ENCODE measurements at places on chromosomes 3 and 15.

- no peak for DNase-seq
Measured at GRCh38 chr15:39299486-39300267, 281.2 kb upstream of the THBS1 start.

DNA sequence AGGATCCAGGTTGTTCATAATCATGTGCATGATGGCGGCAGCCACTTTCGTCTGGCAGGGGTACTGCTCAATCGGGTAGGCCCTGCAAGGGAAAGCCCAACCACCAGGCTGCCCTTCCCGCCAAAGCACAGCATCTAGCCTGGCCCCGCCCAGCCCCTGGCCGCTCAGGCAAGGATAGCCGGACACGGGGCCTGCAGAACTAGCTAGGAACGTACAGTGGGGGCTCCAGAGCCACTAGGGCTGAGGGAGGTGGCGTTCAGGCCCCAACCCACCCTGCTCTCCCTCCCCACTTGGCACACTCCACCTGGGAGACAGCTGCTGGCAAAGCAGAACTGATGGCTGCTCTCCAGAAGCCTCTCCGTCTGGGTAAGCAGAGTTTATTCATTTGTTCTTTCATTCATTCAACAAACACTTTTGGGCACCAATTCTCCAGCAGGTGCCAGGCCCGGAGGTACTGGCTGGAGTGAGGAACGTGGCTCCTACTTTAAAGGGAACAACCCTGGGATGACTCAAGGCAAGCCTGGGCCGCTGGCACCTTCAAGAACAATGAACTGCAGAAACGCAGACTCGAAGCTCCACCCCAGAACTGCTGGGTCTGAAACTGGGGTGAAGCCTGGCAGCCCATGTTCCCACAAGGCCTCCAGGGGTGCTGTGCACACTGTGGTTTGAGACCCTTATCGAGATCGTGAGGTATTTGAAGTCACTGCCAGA lies 7.8 kb downstream of the UROC1 start:
- DNase-seq: peak; percentile 29

DNA sequence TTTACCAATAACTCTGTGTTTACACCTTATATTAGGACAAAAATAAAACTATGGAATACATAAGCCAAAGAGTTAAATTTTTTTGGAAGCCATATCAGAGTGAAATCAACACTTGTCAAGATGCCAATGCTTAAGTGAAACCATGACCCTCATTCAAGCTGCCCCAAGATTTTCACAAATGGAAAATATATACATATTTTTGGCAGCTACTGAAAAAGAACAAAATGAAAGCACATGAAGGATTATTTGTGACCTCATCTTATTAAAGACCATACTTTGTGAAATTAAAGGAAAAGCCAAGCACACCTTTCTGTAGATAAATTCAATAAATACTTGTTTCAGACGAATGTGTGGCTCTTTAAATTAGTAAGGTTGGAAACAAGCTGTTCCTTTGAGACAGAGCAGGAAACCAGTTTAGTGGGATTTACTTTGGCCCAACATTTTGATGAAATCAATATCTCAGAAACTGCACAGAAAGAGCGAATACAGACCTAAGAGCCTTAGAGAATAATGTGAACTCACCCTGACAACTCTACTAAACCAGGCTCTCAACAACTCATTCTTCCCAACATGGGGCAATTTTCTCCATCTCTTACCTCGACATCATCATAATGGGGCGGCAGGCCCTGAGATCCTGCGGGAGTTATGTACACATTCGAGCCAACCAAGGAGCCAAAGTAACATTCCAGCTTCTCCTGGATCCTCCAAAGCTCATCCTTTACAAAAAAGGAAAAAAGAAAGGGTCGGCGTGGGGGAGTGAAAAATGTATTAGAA lies 11.1 kb downstream of the RIOX2 start:
- DNase-seq: no peak

GRCh38 chr15:42286445-42287029 lies 13.3 kb upstream of the TMEM87A start:
- DNase-seq: no peak

DNA sequence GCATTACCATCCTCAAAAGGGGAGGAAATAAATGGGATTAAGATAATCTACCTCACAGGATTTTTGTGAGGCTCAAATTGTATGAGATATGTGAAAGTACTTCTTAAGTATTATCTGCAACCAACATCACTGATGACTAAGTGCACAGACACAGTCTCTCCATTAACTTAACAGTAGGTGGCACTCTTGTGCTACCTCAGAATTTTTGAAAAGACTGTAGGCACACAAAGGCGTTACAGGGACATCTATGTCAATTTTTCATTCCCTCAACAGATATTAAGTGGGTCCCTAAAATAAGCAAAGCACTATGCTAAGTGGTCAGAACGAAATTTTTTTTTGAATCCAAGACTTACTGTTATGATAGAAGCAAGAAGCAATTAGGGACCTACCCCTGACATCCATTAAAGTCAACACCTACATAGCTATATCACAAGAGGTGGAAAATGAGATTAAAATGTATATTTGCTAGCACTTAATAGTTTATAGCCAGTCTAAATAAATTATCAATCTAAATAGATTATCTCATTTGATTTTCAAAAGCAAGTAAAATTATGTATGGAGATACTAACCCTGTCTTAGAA lies 52.9 kb downstream of the RYK start:
- DNase-seq: no peak

GRCh38 chr3:175751089-175751488 lies 892.0 kb downstream of the NAALADL2 start:
- no peak for DNase-seq

DNA sequence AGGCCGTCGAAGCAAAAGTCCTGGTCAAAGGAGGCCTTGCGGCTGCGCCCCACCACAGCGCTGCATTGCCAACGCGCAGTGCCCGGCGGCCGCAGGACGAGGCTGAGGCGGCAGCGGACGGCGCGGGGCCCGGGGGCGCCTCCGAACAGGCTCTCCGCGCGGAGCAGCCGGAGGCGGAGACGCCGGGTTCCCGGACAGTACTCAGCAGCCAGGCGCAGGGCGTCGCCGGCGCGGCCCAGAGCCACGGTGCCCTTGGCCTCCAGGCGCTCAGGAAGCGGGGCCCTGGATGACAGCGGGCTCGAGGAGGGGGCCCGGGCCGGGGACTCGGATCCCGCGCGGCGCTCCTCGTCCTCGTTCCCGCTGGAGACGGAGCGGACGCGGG lies 1.1 kb downstream of the C2CD4B start:
- no peak for DNase-seq

DNA sequence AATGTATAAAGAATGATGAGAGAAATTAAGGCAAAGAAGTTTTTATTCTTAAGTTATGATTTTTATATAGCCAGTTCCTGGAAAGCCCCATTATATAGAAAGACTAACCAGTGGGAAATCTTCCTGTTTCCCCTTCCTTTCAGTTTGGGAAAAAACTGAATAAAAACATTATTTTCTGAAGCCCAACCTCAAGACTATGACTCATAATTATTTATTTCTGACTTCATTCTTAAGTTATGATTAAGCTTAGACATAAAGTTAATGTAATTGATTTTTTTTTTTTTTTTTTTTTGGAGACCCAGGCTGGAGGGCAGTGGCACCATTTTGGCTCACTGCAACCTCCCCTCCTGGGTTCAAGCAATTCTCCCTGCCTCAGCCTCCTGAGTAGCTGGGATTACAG lies 55.8 kb downstream of the TRPC1 start:
- no peak for DNase-seq

DNA sequence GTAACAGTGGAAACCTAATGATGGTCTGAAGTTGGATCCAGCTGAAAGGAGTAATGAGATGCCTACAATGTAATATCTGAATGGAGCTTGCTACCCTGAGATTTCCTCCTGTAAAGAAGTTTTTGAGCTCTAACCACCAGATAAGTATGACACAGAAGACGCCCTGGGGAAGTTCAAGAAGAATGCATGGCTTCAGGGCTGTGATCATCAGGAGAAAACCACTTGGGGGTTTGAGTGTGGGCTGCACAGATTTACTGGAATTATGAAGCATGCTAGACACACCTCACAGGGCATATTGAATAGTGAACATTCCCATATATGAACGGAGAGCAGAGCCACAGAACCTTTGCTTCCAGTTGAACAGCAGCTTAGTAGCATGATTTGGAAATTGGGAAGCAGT lies 10.6 kb upstream of the CCDC80 start:
- DNase-seq: no peak

- DNase-seq: no peak
Measured at GRCh38 chr3:175585898-175586297, 726.8 kb downstream of the NAALADL2 start.

DNA sequence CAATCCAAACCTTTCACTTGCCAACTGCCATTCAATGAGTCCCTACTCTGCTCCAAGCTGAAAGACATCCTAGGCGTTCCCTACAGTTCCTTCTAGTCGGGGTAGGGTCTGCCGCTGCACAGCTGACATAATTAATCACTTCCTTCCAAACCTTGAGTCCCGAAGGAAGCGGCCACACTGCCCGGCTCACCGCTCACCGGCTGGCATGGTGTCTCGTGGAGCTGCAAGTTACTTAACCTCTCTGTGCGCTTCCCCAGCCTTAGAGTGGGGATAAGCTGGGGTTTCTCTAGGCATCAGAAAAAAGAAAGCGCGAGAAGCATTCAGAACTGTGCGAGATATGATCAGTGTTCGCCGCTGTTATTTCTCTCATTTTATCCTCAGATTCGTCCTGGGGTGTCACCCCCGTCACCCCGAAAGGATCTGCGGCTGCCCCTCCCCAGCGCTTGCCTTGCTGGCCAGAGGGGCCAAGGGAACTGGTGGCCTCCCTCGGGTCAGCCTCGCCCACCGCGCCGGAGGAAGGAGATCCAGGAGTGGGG lies 748 bp downstream of the MRPS25 start:
- no peak for DNase-seq

GRCh38 chr3:62833538-62833937 lies 41.7 kb downstream of the CADPS start:
- DNase-seq: no peak

GRCh38 chr3:30713885-30714503 lies 107.6 kb downstream of the TGFBR2 start:
- DNase-seq: no peak

DNA sequence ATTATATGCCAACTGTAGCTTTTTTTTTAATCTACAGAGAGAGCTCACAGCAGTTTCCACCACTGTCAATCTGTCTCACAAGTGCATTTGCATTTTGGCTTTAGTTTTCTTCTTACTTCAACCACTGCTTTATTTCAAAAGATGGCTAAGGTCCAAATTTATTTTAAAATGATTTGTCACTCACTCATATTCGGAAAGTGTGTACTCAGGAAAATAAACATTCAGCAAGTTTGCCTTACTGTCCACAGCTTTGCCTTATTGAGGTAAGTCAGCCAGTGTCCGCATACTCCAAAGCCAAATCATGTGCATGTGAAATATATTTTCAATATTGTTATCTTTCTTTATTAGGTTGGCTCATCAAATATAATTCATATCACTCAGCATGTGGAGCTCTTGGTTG lies 240.7 kb upstream of the ARHGEF26 start:
- DNase-seq: no peak

GRCh38 chr15:78855746-78856145 lies 16.9 kb upstream of the MORF4L1 start:
- DNase-seq: no peak

DNA sequence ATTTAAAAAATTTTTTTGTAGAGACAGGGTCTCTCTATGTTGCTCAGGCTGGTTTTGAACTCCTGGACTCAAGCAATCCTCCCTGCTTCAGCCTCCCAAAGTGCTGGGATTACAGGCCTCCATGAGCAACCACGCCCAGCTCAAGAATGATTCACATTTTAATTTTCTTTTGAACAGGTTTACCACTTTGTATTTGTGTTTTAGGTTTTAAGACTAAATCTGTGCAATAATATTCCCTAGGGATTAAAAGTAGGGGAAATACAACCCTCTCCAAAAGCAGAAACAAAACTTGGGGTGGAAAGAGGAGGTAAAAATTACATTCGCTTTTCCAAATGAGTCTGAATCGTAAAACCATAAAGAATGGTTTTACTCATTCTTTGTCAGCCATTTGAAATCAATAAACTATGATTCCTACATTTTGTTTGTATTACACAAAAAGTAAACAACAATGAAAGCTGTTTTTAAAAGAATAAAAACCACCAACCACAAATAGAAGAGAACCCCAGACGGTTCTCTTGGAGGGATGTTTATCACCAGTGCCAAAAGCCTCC lies 37.8 kb downstream of the SLC24A1 start:
- no peak for DNase-seq

- DNase-seq: no peak
Measured at GRCh38 chr3:110697961-110698360, 373.7 kb upstream of the NECTIN3 start.

- DNase-seq: no peak
Measured at GRCh38 chr3:42663581-42664437, 10.3 kb downstream of the ZBTB47 start.

DNA sequence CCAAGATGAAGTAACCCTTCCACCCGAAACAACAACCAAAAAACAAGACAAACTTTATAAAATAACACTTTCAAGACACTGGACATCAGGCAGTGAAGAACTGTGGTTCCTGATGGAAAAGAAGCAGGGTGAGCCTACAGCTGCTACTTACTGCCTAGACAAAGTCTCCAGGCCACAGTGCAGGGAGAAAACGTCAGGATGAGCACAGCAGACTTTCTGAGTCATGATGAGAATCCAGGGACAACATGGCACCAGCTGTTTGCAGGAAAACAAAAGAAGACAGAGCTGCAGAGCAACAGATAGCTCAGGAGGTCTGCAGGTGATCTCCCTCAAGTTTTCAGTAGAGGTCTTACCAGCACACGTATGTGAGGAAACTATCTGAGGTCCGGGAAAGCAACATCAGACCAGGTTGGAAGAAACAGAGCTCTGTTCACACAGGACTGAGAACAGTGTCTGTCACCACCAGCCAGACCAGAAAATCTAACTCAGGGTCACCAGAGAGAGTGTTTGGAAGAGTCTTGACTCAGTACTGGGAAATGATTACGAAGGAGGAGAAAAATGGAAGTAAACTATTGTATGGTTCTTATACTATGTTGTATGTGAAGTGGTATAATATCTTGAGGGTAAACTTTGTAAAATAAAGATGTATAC lies 108.9 kb downstream of the ANO10 start:
- DNase-seq: no peak

GRCh38 chr15:47186075-47186474 lies 531.2 kb upstream of the SEMA6D start:
- no peak for DNase-seq

- no peak for DNase-seq
Measured at GRCh38 chr3:123783050-123783689, 101.0 kb downstream of the MYLK start.

DNA sequence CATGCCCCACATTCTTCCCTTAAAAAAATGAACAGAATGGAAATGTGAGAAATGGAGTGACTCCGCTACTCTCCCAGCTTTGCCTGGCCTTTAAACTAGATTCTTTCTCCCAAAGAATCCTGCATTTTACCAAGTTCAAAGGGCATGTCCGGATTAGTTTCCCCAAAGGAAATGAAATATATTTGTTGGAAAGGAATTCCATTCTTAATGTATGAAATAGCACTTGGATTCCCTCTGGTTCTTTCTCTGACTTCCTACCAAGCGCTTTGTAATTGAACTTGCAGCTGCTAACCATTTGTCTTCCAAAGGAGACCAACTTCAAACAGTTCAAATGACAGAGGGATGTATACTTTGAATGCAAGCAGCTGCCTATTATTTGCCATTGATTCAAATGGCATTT lies 18.9 kb downstream of the MAP2K1 start:
- no peak for DNase-seq

Data from RWPE2 (cell line).